Activated CD4-positive, alpha-beta T cell treated with anti-CD3 and anti-CD28 coated beads for 36 hours (primary cell): ENCODE measurements at places on chromosomes 13 and 19. TPM values are rescaled to one million over a fixed set of nuclear protein-coding genes. Genes with fewer than 3 reads are reported as not detected.

DNA sequence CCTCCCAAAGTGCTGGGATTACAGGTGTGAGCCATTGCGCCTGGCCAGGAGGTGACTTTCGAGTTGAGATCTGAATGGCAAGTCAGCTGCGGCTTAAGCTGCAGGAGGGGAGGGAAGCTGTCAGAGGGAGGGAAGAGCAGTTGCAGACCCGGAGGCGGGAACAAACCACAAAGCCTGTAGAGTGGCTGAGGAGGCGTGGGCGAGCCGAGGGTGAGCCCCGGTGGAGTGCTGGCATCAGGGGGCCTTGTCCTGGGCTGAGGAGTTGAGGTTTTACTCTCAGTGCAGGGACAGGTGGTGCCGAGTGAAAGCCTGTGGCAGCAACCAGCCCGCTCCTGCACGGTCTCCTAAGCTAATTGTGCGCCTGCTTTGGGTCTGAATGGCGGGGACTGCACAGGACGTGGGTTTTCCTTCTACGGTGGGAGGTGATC is 24.2 kb downstream of the PPP1R37 start:
- DNase-seq: peak; percentile 87

BEST2 gene
- not detected for total RNA-seq

DNA sequence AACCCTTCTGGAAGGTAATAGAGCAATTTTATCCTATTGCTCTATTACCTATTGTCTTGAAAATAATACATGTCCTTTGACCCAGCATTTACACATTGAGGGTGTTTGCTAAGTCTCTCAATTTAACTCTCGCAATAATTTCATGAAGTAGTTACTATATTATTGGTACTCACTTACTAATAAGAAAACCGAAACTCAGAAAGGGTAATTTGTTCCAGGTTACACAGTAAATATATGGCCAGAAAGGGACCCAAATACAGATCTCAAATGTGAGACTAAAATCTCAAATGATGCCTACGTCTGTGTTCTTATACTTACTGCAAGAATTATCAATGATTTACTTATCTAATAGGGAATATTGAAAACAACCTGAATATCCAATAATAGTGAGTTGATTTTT is 29.7 kb upstream of the FAM216B start:
- DNase-seq: no peak

GRCh38 chr19:2475018-2475701 is 767 bp upstream of the GADD45B start:
- DNase-seq: peak; percentile 90

- DNase-seq: no peak
These were observed 41.6 kb upstream of the RFC3 start for GRCh38 chr13:33776239-33776881.

GRCh38 chr19:51916167-51916566 is 11.1 kb upstream of the ZNF613 start:
- DNase-seq: no peak

DNA sequence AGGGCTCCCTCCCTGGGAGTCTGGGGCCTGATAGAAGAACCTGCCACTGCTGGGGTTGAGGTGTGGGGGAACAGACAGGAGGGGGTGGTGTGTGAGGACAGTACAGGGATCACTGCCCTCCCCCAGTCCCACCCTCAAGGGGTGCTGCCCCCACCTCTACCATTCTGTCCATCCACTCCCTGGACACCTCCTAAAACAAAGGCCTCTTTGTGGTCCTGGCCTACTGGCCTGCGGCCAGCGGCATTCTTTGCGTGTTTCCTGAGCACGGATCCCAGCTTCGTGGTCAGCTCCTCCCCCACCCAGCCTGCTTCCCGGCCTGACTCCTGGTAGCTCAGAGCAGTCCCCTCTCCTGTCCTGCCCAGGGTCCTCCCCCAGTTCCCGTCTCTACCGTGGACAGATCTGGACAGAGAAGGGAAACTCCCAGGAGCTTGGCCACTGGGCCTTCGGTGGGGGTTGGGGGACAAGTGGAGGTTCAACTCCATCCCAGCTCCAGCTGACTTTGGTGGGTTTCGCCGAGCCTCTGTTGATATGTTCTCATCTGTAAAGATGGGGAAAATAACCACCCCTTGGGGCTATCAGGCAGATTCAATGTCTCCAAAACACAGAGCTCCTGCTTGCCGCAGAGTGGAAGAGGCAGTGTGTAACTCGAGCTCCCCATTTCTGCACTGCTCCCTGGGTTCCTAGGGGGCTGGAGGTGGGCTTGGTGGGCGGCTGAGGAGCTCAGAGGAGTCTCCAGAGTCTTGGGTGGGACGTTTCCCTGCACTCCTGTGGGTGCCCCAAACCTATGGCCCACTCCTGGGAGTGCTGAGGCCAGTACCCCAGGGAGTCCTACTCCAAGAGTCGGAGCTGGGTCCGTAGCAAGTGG is 48.7 kb downstream of the LYL1 start:
- DNase-seq: no peak

DNA sequence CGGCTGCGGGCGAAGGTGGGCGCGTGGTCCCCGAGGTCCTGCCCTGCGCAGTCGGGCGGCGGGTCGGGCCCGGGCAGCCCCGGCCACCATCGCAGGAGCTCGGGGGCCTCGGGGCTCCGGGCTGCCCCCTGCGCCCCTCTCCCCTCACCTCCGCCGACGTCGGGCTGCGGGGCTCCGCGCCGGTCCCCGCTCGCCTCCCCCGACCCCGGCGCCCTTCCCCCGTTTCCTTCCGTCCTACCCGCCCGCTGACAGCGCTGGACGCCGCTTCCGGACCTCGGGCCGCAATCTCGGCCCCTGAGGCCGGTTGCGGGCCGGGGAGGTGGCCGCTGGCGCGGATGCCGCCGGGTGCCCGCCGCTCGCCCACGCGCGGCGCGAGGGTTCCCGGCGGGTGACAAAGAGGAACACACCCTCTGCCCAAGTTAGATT is 720 bp downstream of the FARP1 start:
- DNase-seq: peak; percentile 14

DNA sequence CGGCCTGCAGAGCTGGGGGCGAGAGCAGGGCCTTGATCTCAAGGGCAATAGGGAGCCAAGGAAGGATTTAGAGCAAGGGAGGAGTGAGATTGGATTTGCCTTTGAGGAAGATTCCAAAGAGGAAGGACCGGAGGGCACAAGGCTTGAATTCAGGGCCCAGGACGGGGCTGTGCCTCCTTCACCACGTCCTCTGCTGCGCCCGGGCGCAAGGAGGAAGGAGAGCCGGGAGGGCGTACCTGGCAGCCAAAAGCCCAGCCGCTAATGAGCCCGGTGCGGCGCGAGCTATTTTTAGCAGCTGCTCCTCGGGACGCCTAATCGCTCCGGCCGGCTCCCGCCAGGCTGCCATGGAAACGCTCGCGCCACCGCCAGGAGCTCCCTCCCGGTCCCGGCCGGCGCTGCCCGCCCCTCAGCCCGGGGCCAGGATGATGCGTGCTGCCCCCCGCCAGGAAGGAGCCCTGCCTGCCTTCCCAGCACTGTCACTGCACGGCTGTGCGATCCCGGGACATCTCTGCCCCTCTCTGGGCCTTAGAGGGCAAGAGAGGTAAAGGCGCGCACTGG is 31.3 kb downstream of the TINCR start:
- no peak for DNase-seq

GRCh38 chr13:93875547-93875946 is 603.9 kb downstream of the DCT start:
- no peak for DNase-seq

C5AR2 gene
- not detected for total RNA-seq

DNA sequence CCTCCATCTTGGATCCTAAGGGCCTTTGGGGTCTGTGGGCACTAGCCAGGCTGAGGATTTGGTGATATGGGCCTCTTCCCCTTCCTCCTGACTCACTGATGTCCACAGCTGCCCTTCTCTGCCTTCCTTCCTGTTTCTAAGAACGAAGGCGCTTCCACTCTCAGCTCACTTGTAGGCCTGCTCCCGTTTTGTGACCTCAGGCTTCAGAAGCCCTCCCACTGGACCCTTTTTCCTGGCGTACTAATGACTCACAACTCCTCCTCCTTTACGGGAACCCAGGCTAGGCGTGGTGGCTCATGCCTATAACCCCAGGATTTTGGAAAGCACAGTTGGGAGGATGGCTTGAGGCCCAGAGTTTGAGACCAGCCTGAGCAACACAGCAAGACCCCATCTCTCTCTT is 55.6 kb downstream of the TMED1 start:
- no peak for DNase-seq

DNA sequence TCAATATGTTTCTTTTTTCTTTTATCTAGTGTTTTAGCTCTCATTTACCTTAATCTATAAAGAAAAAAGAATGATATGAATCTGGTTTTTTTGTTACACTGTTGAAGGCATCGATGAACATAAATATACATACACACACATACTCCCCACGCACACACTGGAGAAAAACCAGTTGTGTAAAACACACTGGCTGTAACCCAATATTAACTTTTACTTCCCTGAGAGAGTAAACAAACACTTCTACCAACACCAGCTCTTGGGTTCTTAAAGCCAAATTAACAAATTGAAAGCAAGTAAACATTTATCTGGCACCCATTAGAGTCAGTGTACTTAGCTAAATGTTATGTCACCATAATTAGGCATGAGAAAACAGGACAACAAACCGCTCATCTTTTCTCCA is 145.7 kb downstream of the ABCC4 start:
- DNase-seq: no peak

- no peak for DNase-seq
These were observed 33.1 kb downstream of the BICRA start for GRCh38 chr19:47641891-47642485.

DNA sequence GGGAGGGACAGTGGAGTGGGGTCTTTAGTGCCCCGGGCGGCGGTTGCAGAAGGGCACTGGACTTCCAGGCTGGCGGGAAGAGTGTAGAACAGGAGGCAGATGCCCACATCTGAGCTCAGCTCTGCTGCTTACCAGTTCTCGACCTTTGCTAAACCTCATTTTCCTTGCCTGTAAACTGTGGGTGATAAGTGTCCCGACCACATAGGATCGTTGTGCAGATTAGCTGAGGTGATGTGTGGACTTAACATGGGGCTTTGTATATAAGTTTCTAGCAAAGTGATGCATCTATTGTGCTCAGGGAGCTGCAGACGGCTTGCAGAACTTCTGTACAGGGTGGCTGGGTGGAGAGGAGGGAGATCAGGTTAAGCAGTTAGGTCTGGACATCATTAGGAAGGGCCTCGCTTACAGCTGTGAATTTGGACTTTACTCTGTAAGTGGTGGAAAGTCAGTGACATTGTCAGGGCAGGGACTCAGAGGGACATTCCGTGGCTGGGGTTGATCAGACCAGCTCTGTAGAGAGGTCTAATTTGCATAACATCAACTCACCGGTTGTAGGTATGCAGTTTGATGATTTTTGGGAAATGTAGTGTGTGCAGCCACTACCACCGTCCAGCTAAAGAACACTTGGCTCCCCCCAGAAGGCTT is 70.0 kb downstream of the SPATA13 start:
- no peak for DNase-seq

MUC16 gene
- not detected for total RNA-seq

IGSF23 gene
- total RNA-seq: not detected

DNA sequence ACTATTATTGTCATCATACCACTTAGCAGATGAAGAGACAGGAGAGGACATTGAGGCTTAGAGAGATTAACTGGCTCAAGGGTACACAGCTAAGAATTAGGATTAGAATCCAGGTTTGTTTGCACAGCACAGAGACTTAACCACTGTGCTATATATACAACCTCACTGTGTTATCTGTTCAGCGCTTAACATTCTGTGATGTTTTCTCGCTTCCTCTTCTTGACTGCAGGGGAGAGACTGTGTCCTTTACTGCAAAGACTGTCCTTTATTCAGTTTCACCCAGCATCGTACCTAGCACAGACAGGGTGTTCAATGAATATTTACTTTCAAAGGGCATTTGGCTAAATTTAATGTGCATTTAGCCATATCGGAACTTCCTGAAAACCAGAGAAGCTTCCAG is 54.9 kb upstream of the PCDH8 start:
- DNase-seq: no peak

GRCh38 chr19:5990289-5990797 is 12.4 kb upstream of the RANBP3 start:
- DNase-seq: no peak

ZNF613 gene
- total RNA-seq: 4.2 TPM

ZNF442 gene
- total RNA-seq: 1.1 TPM

ZNF579 gene
- 7.2 TPM for total RNA-seq

DNA sequence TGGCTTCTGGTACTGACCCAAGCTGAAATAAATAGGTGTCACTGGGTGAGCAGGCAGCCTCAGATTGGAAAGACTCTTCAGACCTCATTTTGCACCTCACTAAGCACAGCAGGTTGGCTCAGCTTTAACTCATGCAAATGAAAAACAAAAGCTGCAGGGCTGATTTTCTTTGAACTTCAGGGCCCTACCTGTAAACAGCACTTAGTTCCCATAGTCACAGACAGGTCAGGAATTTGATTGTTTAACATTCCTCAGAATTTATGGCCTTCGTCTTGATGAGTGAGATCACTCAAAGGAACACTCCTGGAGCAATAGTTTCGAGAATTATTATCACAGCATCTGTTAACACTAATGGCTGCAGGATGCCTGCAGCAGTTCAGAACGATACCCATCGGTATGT is 718.5 kb downstream of the EFNB2 start:
- no peak for DNase-seq

DNA sequence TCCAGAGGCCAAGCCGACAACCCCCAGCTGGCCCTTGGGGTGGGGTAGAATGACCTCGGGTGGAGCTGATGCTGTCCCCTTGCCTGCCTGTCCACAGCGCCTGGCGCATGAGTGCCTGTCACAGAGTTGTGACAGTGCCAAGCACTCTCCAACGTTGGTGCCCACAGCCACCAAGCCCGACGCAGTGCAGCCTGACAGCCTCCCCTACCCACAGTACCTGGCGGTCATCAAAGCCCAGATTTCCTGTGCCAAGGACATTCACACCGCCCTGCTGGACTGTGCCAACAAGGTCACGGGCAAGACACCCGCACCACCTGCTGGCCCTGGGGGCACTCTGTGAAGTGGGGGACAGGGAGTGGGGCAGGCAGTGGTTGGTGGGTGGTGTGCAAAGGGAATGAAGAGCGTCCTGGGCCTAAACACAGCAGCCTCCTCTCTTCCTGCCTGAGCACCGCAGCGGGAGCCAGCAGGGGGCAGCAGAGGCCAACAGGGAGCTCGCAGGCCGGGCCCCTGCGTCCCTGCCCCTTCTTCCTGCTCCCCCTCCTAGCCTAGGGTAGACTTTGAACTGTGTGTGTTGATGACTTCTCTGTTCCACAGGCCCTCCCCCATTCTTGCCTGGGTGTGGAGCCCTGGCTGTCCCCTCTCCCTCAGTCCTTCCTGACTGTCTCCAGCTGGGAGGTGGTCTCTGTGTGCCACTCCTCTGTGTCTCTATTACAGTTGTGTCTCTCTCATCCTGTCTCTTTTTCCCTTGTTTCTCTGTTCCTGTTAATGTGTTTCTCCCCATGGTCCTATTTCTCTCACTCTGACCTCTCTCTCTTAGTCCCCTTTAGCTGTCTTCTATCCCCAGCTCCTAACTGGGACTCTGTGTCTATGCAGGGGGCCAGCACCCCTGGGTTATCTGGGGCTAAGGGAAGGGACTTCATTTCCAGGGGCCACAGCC is 6.5 kb downstream of the MED29 start:
- peak; percentile 97 for DNase-seq

ZNF560 gene
- total RNA-seq: not detected

TICAM1 gene
- 24.1 TPM for total RNA-seq

GRCh38 chr13:27980280-27980998 is 8.1 kb downstream of the URAD start:
- DNase-seq: no peak

SPRED3 gene
- total RNA-seq: 4.5 TPM

JAK3 gene
- 174 TPM for total RNA-seq
